ENCODE measurements at places on chromosomes 12 and 14. TPM values are rescaled to one million over a fixed set of nuclear protein-coding genes. Genes with fewer than 3 reads are reported as not detected.

The ANKS1B gene
- 2.7 TPM for polyA plus RNA-seq

The DHRS4L2 gene
- polyA plus RNA-seq, result 12.3 TPM

The LRRC10 gene
- polyA plus RNA-seq, result not detected

The ACOT6 gene
- not detected for polyA plus RNA-seq

The LTBR gene
- 9.2 TPM for polyA plus RNA-seq

The KRT75 gene
- polyA plus RNA-seq, result not detected

The NFATC4 gene
- polyA plus RNA-seq, result 50.3 TPM

The RNFT2 gene
- 12.7 TPM for polyA plus RNA-seq

The MORN3 gene
- polyA plus RNA-seq, result 0.39 TPM

The CNPY2 gene
- 222 TPM for polyA plus RNA-seq

The LYSET gene
- 26.2 TPM for polyA plus RNA-seq

The LMO3 gene
- polyA plus RNA-seq, result 4.6 TPM

The TSPAN19 gene
- 0.05 TPM for polyA plus RNA-seq

The NTS gene
- 17.0 TPM for polyA plus RNA-seq

The CLSTN3 gene
- polyA plus RNA-seq, result 26.3 TPM

The CMKLR1 gene
- 2.9 TPM for polyA plus RNA-seq

The GRIP1 gene
- polyA plus RNA-seq, result 4.5 TPM

The ZCRB1 gene
- polyA plus RNA-seq, result 12.9 TPM

The TUNAR gene
- polyA plus RNA-seq, result 12.8 TPM

The OR6C2 gene
- not detected for polyA plus RNA-seq

The AICDA gene
- polyA plus RNA-seq, result not detected

The C12orf50 gene
- polyA plus RNA-seq, result not detected

The KRT3 gene
- not detected for polyA plus RNA-seq

The KCNK13 gene
- 0.46 TPM for polyA plus RNA-seq

The C14orf132 gene
- polyA plus RNA-seq, result 16.6 TPM

The SLC15A4 gene
- polyA plus RNA-seq, result 26.6 TPM

The CACNA2D4 gene
- polyA plus RNA-seq, result 0.44 TPM

The ADAMTS20 gene
- polyA plus RNA-seq, result 2.1 TPM

The PTCSC3 gene
- polyA plus RNA-seq, result not detected

The TMEM179 gene
- polyA plus RNA-seq, result 4.0 TPM

The TPPP2 gene
- polyA plus RNA-seq, result not detected

The TEX52 gene
- not detected for polyA plus RNA-seq

The COL2A1 gene
- 8.8 TPM for polyA plus RNA-seq

The LIN7A gene
- polyA plus RNA-seq, result 5.8 TPM

The LHX5 gene
- polyA plus RNA-seq, result 4.6 TPM

The PRKD1 gene
- polyA plus RNA-seq, result 3.6 TPM

The TMED8 gene
- polyA plus RNA-seq, result 4.8 TPM

The MYO1H gene
- 0.03 TPM for polyA plus RNA-seq

The OVCH1 gene
- not detected for polyA plus RNA-seq

The TGM1 gene
- polyA plus RNA-seq, result 1.8 TPM

The RD3L gene
- not detected for polyA plus RNA-seq

The CCDC197 gene
- polyA plus RNA-seq, result not detected

The ARHGDIB gene
- polyA plus RNA-seq, result 0.55 TPM

The CLEC4D gene
- 0.03 TPM for polyA plus RNA-seq

The NYNRIN gene
- 15.2 TPM for polyA plus RNA-seq

The LGR5 gene
- polyA plus RNA-seq, result 0.13 TPM

The GUCY2C gene
- 1.9 TPM for polyA plus RNA-seq

The DCD gene
- polyA plus RNA-seq, result not detected

The CLEC9A gene
- polyA plus RNA-seq, result not detected

The CCT2 gene
- polyA plus RNA-seq, result 244 TPM

The KLRC4 gene
- polyA plus RNA-seq, result not detected

All from H1 (cell line).